ENCODE measurements at places on chromosomes 1 and 21. TPM values are rescaled to one million over a fixed set of nuclear protein-coding genes. Genes with fewer than 3 reads are reported as not detected.

GRCh38 chr1:154348429-154349076, 23.2 kb downstream of the ATP8B2 start:
- DNase-seq, result no peak

DNA sequence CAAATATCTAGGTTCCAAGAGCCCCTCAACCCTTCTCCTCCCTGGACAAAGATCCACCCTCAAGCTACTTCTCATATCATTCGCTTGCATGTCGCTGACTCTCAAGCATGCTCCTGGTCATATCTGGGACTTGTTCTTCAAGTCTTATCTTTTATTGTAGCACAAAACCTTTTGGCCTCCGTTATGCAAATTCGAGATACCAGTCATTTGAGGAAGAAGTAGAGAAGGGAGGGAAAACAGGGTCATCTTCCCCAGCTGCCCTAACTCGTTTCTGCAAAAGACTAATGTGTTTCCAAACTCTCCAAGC, 63.8 kb upstream of the ETS2 start:
- no peak for DNase-seq

DNA sequence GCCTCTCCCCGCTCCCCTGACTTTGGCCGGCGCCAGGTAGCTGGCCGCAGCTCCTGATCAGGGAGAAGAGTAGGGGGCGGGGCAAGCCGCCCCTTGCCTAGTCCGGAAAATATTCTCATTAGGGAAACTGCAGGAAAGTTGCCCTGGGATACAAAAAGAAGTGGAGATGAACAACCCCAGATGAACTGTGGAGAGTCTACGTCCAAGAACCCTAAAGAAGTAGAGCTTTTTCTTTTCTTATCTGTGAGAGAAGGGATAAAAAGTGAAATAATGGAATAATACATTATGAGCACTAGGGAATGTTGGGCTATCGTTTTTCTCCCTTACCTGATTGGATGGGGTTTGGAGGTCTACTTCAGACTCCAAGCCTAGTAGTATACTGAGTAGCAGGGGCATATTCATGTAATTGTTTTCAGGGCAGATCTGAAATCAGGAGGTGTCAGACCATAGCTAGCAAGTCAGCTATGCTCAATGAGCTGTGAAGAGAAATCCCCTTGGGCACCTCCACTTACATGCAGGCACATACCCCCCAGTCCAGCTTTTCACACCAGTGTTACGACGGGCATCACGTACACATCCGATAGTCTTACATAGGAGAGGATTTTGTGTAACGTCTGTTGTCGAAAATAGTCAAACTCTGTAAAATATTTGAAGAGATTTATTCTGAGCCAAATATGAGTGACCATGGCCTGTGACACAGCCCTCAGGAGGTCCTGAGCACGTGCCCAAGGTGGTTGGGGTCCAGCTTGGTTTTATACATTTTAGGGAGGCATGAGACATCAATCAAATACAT, 1.7 kb upstream of the DUSP10 start:
- DNase-seq, result no peak

GRCh38 chr1:170881268-170882265, 53.8 kb upstream of the MROH9 start:
- peak; percentile 25 for DNase-seq

DNA sequence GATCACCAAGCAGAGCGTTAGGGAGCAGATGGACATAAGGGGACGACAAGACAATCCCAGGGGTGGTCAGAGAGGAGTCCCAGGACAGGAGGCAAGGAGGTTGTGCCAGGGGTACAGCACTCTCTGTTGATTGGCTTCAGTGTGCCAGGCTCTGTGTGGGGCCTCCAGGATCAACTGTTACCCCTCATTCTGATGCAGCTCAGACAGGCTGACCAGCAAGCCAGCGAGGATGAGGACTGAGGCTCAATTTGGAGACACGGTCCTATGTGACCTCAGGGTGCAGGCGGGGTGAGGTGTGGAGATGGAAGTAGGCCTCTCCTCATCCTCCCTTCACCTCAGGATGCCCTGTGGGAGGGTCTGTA, 4.0 kb downstream of the HYI start:
- DNase-seq, result no peak

DNA sequence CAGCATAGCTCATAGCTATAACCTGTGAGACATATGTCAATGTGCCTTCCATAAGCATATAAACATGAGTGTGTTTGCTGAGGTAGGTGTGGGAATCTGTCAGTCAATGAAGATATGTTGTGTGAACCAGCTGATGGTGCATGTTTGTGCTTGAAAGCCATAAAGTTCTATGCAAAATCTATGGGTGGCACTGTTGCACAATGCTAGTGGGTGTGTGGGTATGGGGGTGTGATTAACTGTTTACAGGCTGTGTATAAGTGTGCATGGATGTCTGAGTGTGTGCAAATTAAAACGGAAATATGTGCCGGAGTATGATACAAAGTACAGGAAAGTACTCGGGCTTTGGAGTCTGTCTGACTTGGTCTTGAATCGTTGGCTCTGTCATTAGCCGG, 1.0 kb upstream of the ATP2B4 start:
- DNase-seq, result peak; percentile 95

DNA sequence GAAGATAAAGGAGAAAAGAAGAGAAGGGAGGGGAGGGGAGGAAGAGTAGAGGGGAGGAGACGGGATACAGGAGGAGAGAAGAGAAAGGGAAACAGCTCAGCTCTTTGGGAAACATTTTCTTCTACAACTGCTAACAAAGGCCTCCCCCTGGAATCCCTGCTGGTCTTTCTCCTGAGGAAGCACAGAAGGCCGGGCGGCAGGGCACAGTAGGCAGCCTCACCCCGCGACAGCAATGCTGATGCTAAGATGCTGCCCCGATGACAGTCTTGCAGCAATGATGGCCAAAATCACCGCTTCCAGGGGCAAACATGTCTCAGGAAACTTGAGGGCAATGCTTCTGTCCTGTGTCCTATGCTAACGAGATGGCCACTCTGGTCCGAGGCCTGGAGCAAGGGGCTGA, 5.2 kb downstream of the KIAA2013 start:
- DNase-seq, result no peak

- DNase-seq, result peak; percentile 5
These were observed 31.3 kb downstream of the VTCN1 start for GRCh38 chr1:117179471-117179870.

DNA sequence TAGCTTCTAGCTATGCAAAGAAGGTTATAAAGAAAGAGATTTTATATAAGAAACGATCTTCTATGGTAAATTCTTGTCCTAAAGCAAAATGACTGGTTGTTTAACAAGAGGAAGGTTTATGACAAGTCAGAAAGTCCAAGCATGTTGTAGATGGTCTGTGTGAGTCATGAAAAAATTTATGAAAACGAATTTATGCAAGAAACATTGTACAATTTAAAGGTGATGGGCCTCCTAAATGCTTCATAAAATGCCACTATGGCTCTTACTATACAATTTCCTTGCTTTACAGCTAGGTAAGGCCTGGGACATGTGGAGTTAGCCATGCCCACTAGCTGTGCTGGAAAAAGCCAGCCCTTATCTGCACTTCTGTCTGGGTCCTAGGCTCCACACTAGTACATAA, 125.4 kb downstream of the PTGER3 start:
- DNase-seq, result no peak

DNA sequence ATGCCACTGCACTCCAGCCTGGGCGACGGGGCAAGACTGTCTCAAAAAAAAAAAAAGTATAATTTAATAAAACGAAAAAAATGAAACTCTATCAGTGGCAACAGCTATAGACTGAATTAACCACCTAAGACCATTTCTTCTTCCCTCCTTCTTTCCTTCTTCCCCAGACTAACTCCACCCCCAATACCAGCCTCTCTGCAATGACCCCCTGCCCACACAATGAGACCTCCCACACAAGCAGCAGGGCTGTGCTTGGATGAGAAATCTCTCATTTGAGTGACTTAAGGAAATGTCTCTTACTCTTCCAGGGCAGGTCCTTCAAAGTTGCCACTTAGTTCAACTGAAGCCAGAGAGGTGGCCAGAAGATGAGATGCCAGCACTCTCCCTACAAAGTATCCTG, 94.5 kb upstream of the SYT6 start:
- DNase-seq, result no peak

DNA sequence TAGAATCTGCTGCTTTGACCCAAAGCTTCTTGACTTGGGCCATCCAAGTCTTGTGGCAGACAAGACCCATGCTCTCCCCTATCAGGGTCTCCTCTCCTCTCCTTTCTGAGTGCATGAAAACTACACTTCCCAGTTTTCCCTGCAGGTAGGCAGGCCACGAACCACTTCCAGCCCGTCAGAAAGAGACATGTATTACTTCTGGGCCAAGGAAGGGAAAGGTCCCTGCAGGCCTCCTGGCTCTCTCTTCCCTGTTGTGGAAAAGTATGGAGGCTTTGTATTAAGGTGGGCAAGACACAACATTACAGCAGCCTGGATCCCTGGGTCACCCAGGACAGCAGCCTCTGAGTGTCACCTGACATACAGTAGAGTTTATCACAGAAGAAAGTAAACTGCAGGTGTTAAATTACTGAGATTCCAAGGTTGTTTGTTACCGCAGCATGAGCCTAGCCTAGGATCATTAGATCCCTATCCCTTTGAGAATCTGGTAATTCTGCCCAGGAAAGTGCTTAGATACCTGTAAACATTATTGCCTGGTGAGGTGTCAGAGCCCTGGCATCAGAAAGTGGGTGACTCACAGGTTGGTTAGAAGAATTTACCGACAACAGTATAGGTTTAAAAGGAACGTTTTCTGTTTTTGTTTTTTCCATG, 717.3 kb downstream of the MATN1 start:
- DNase-seq, result peak; percentile 60

GRCh38 chr1:79592707-79593106, 586.2 kb upstream of the ADGRL4 start:
- no peak for DNase-seq

- no peak for DNase-seq
These were observed 12.6 kb downstream of the RIMKLA start for GRCh38 chr1:42392967-42393848.

DNA sequence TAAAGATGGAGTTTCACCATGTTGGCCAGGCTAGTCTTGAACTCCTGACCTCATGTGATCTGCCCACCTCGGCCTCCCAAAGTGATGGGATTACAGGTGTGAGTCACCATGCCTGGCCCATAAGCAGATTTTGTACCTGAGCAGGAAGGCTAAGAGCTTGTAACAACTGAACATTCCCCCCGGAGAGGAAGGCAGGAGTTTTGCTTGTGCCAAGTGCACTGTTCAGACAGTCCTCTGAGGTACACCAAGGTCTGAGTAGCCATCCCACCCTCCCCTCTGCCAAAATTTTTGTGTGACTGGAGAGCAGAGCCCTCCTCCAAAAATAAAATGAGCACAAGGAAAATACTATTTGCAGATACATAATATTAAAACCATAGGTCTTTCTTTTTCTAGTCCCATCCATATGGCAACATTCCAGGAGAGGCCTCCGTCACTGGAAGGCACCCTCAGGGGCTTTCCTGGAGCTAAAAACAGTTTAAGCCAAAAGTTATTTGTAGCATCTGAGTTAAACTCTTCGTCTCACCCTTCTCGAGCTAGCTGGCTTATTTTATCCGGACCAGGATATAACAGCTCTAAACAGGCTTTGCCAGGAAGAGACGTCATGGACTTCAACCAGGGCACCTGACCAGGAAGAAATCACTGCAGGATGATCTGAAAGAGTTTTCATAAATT, 27.2 kb downstream of the CAPN2 start:
- peak; percentile 56 for DNase-seq

- DNase-seq, result no peak
These were observed 38.9 kb downstream of the MCOLN2 start for GRCh38 chr1:84957966-84958365.

GRCh38 chr1:243727503-243728203, 122.4 kb downstream of the AKT3 start:
- no peak for DNase-seq

GRCh38 chr1:52162947-52163346, 21.1 kb downstream of the ZFYVE9 start:
- no peak for DNase-seq

DNA sequence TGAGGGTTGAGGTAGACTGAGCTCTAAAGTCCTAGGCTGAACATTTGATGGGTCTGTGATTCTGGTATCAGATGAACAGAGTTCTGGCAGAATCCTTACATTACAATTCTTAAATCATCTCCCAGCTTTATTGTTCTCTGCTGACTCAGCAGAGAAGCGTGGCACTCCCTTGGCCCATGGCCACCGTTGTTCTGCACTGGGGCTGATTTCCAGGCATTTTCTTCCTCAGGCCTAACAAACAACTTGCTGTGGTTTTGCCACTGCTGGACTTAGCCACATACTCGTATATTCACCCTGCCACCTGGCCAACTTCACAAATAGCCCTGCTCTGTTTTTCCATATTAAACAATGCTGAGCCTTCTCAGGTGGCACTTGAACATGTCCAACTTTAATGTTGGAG, 223.2 kb downstream of the TNR start:
- DNase-seq, result peak; percentile 36

GRCh38 chr1:22639286-22639685, 2.9 kb downstream of the C1QA start:
- DNase-seq, result no peak

GRCh38 chr1:159880430-159880829, 18.0 kb upstream of the VSIG8 start:
- DNase-seq, result no peak

GRCh38 chr1:165645654-165646366, 14.8 kb downstream of the MGST3 start:
- no peak for DNase-seq

DNA sequence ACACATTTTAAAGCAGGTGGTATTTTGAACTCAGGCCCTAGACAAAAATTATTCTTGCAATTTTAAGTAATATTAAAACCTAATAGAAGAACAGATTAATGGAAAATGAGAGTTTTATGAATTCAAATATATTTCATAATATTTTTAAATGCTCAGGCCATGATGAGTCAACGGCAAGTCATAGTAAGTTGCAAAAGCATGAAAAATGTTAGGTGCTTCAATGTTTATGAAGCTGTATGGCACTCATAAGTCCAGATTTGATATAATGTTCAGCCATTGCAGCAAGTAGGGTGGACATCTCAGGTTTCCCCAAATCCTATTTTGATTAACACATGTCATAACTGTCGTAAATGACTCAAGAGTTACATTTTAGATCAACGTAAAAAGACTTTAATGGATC, 112.6 kb downstream of the GRIK1 start:
- DNase-seq, result no peak

The CCDC27 gene
- not detected for polyA plus RNA-seq

The RCC1 gene
- polyA plus RNA-seq, result 77.3 TPM

The NFASC gene
- polyA plus RNA-seq, result 1.2 TPM

The IPO13 gene
- polyA plus RNA-seq, result 25.9 TPM

The GUCA2A gene
- polyA plus RNA-seq, result not detected

The OR2AK2 gene
- polyA plus RNA-seq, result not detected

The GPR37L1 gene
- 0.02 TPM for polyA plus RNA-seq

The TCHHL1 gene
- not detected for polyA plus RNA-seq
